ENCODE measurements at places on chromosomes 7 and 10.

DNA sequence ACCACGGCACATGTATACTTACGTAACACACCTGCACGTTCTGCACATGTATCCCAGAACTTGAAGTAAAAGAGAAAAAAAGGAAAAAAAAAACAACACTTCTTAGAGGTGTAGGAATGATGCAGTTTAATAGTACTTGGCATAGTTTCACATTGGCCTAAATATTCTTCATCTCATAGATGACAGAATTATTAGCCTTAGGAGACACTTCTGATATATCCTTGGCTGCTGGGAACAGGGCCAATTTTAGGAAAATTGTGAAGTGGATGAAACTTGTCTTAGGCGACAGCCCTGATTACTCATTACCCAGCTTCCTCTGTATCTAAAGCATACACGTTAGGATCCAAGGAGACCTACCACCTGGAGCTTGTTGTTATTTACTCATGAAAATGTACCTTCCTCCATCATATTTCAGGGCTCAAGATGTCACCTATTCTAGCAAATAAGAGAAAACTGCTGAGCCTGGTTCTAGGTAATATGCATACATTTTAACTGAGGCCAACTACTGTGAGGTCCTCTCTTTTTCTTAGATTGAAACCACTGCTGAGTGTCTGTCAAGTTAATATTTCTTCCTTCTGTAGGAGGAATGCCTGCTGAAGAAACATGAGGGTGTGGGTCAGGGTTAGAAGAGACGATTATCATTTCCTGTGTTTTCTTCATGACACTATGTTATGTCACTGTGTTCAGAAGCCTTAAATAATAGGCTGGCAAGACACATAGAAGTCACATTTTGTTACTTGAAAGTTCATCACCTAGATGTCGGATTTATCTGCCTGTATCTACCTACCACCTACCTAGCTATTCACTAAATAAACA, 44.3 kb downstream of the CPED1 start:
- DNase-seq: no peak

DNA sequence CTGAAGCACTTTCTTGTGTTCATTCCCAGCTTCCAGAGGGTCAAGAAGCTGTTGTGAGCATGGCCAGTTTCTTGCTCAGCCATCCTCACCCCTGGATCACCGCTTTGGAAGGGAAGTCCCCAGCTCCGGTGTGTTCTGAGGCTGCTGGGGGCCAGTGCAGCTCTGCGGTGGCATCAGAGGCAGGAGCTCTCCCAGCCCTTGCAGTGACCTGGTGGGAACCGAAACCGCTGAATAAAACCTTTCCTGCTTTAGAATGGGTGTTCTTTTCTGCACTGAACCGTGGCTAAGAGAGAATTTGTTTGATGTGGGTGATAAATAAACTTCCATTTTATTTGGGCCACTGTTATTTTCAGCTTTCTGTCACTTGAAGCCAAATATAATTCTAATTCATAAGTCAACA, 450.9 kb upstream of the VSTM2A start:
- DNase-seq: no peak

GRCh38 chr10:89204621-89205185, 2.4 kb downstream of the CH25H start:
- DNase-seq: no peak

GRCh38 chr7:66500087-66500486, 128.6 kb upstream of the KCTD7 start:
- no peak for DNase-seq

DNA sequence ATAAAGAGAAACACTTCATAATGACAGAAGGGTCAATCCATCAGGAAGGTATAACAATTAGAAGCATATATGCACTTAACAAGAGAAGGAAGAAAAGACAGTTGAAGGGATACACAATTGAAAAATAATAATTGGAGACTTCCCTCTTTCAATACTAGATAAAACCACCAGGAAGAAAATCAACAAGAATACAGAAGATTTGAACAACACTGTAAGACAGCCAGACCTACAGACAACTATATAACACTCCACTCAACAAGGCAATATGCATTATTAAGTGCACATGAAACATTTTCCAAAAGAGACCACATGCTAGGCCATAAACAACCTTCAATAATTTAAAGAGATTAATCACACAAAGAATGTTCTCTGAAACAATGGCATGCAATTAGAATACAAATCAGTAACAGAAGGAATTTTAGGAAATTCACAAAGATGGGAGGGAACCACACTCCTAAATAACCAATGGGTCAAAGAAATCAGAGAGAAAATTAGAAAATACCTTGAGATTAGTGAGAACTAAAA, 35.1 kb downstream of the ZNF438 start:
- no peak for DNase-seq

DNA sequence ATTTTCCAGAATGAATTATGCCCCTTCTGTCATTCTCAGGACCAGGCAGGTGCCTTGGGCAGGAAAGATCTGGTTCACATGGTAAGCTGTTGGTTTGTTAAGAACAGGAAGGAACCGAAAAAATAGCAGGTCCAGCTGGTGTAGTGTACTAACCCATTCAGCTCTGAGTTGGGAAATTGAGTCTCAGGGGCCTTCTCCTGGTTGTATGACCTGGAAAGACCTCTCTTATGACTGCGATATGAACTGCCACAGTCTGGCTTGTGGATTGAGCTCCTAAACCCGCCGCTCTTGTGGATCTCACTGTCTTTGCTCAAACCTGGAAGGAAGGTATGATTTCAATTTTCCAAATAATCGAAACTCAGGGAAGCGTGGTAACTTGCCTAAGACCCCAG, 4.5 kb downstream of the LRIT1 start:
- DNase-seq: no peak

GRCh38 chr10:7686351-7687171, 16.6 kb upstream of the ITIH2 start:
- DNase-seq: no peak

DNA sequence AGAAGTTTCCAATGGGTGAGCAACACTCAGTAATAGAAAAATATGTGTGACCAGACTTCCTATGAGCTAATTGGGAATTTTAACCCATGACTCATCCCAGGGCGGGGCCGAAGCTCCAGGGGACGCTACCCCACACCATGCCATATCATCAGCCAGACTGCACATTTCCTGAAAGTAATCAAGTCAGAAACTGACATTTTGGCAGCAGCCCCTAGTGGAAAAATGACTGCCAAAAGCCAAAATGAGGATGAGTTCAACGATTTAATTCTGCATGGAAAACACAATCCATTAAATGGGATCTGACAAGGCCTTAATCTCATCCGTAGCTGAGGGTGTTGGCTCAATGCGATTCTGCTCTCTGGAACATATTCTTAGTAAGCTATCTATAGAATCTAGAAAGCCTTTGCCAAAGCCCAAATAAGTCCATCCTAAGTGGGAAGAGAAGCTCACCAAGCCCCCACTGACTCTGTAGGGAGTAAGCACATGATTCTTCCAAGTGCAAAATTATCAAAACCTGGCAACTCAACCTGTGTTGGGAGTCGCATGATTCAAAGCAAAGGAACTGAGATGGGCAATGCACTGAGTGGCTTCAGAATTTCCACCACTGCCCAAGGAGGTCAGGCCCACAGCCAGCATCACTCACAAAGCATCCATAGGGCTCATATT, 93.1 kb upstream of the PDE1C start:
- no peak for DNase-seq

DNA sequence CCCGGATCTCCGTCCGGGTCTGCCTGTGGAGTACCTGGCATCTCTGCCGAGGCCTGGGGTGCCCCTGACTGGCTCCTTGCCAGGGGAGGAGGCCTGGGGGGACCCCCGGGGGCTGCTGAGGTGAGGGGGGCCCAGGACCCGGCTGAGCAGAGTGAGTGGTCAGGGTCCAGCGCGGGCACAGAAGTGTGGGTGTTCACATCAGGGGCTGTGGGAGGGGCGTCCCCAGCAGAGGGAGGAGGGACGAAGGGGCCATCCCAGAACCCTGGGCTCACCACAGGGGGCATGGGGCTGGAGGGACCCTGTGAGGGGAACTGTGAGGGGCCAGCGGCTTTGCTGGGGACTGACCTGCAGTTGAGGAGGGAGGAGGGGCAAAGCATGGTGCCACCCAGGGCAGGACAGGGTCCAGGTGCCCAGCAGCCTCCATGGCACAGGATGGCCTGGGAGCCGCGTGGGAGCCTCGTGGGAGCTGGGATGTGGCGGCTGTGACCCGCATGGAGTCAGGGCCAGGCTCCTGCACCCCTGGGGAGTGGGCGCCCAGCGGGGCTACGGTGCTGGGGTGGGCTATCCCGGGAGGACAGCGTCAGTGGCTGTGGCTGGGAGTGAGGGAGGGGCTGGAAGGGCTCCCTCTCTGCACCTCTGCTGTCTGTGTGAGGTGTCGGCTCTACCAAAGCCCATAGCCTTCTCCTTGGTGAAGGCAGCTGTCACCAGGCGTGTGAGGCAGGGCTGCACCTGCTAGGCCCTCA, 91.2 kb downstream of the DNAJB6 start:
- DNase-seq: no peak

- no peak for DNase-seq
Observed at GRCh38 chr10:86079088-86079487, 287.5 kb downstream of the GRID1 start.

DNA sequence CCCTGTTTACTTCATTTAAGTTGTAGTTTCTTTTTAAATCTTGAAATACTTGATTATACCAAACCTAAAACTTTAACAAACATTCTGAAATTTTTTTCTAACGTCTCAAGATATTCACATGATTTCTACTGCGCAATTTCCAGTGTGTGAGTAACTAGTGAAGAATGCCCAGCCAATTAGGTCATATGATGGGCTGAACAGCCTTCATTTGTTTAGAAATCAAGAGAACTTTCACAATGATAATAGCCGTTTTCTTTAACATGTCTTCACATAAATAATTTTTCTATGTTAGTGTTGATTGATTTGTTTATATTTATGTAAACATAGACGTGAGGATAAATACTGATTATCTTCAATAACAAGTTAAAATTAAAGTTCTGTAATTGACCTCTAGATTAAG, 21.8 kb downstream of the STAM start:
- no peak for DNase-seq

GRCh38 chr10:48759113-48759901, 74.6 kb downstream of the WDFY4 start:
- no peak for DNase-seq

GRCh38 chr10:71878327-71879034, 27.4 kb upstream of the PSAP start:
- DNase-seq: no peak

GRCh38 chr10:89213191-89213808, 6.2 kb upstream of the CH25H start:
- no peak for DNase-seq

DNA sequence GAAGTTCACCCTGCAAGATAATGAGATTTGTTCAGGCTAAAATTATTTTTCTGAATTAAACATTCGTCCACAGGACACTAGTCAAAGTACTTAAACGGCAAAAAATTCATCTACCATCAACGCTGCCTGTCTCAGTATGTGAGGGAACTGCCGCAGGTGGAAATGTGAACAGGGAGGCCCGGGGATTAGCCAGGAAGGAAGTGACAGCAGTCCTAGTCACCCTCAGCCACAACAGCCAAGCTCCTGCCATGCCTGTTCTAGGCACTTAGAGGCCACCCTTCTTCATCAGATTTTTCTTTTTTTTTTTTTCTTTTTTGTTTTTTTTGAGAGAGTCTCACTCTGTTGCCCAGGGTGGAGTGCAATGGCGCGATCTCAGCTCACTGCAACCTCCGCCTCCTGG, 9.4 kb downstream of the NUDT5 start:
- DNase-seq: no peak

GRCh38 chr10:70292004-70292403, 8.2 kb upstream of the NPFFR1 start:
- no peak for DNase-seq

DNA sequence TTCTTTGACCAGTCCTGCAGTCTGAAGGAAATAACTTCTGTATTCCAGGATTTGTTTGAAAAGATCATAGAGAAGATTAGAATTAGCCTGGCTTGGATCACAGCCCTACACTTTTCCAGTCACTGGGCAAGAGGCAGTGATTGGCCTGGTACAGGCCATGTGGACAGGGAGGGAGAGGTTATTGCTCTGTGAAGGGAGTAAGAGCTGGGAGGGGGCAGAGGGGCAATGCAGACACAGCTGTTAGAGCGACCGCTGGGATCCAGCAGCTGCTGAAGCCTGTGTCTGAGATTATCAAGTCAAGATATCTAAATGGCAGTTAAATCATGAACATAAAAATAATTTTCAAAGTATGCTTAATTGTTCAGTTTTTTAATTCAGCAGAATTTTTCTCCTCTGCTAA, 257.3 kb downstream of the SDK1 start:
- DNase-seq: no peak

DNA sequence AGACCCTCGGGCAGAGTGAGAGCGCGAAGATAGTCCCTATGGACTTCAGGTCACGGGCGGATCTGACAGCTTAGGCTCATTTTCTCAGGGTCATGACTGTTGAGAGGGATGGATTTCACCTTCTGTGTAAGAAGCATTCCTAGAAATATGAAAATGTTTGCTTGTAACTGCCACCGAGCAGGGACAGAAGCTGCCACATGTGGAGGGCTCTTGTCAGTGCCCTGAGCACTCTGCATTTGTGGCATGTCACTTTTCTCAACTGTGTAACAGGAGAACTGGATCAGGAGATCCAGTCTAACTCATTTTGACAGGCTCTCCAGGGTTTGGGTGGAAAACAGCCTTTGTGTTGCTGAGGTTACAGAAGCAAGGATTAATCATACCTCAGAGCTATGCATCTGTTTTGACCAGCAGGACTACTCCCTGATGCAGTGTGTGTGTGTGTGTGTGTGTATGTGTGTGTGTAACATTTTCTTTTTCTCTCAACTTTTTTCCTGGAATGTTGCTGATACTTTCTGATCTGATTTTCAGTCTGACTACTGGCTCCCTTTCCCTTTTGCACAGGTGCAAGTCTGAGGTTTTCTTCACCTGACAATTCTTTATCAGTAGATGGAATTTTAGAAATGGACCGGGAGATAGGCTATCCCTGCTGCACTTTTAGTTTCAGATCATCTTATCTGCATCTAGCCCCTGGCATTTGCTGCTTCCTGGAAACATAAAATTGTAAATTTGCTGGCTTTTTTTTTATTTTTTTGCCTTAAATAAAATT, 183.3 kb downstream of the STK31 start:
- no peak for DNase-seq

- no peak for DNase-seq
Observed at GRCh38 chr10:27618906-27619305, 114.8 kb downstream of the RAB18 start.

GRCh38 chr7:96127746-96128145, 194.2 kb downstream of the SLC25A13 start:
- no peak for DNase-seq

GRCh38 chr10:128721963-128722445, 595.8 kb upstream of the MKI67 start:
- no peak for DNase-seq

GRCh38 chr10:130686689-130687300, 550.6 kb downstream of the GLRX3 start:
- DNase-seq: no peak

- DNase-seq: no peak
Observed at GRCh38 chr7:75654855-75655254, 83.9 kb downstream of the HIP1 start.

DNA sequence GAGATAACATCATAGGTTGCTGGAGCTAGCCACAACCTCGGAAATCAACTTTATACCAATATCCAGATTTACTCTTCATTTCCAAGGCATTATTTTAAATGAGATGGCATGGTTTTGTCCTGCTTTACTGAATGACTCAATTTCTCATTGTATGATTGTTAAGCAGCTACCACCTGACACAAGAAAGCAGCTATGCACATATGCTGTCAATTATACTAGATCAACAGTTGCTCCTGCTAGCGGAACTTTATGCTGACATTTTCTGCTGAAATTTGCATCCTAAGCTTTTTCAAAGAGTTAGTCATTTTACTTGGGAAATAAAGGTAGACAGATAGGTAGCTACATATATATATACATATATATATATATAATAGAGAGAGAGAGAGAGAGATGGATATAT, 8.9 kb upstream of the CH25H start:
- no peak for DNase-seq

GRCh38 chr7:44772867-44773266, 23.6 kb upstream of the PPIA start:
- DNase-seq: no peak

Data from activated CD4-positive, alpha-beta T cell treated with anti-CD3 and anti-CD28 coated beads for 1 hour (primary cell).